Keratinocyte (primary cell): ENCODE measurements at places on chromosomes 16 and 17. TPM values are rescaled to one million over a fixed set of nuclear protein-coding genes. Genes with fewer than 3 reads are reported as not detected.

The NECAB2 gene
- polyA plus RNA-seq = 0.13 TPM in 1 of 3 replicates, not detected in the others

The LRRC37B gene
- 5.0 to 9.9 TPM (median 6.9 TPM) in 3 replicates for polyA plus RNA-seq

The NOG gene
- polyA plus RNA-seq = 0.32 to 2.9 TPM (median 0.68 TPM) in 3 replicates

The SLC2A4 gene
- 0.05 TPM in 1 of 3 replicates, not detected in the others for polyA plus RNA-seq

The CD300E gene
- not detected in 3 replicates for polyA plus RNA-seq

The ADAD2 gene
- not detected in 3 replicates for polyA plus RNA-seq

The ZACN gene
- not detected in 3 replicates for polyA plus RNA-seq

The NHLRC4 gene
- polyA plus RNA-seq = 0.09 to 0.22 TPM (median 0.10 TPM) in 3 replicates

DNA sequence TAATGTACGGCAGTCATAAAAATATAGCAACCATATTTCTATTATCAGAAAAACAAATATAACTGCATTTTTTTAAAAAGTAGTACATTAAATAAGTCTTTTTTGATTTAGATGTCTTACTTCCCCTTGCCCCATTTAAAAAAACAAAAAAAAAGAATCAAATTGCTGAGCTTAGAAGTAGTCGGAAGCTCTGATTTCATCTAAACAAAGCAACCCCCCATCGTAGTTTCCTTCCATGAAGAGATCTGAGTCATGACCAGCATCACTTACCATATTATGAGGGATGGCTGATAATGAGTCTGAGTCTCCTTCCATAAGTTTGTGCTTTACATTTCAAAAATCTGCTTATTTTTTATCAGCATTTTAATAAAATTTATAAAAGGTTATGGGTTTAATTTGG, 86.2 kb downstream of the ITFG1 start:
- no peak overlapping the region for H3K4me3 ChIP-seq
- H3K36me3 ChIP-seq = no peaks in the 10 kb centered on the region
- H3K4me1 ChIP-seq = no peaks in the 10 kb centered on the region
- H3K27ac ChIP-seq = no peak overlapping the region
- H3K27me3 ChIP-seq = no peaks in the 10 kb centered on the region

- no peak overlapping the region for H3K4me3 ChIP-seq
- no peak for DNase-seq
- no peaks in the 10 kb centered on the region for H3K4me1 ChIP-seq
- H3K36me3 ChIP-seq = no peaks in the 10 kb centered on the region
These were observed 77.5 kb upstream of the DYNLRB2 start for GRCh38 chr16:80463326-80463725.

DNA sequence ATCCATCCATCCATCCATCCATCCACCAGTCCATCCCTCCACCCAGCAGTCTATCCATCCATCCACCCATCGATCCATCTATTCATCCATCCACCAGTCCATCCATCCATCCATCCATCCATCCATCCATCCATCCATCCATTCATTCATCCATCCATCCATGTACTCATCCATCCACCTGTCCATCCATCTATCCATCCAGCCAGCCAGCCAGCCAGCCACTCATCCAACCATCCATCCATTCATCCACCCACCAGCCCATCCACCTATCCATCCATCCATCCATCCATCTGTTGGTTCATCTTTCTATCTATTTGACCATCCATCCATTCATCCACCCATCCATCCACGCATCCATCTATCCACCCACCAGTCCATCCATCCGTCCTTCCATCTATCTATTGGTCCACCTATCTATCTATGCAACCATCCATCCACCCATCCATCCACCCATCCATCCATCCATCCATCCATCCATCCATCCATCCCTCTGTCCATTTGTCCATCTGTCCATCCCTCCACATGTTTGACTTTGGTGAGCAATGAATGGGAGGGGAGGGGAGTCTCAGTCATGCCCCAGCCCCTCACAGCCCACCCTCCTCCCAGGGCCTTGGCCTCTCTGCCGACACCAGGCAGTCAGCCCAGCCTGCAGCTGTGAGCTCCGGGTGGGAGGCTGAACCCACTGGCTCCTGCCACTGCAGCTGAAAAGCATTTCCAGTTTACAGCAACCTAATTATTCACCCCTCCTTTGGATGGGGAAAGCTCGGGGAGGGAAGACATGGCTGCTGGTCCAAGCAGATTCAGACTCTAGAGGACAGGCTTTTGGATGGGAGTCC, 38.1 kb upstream of the SSTR5 start:
- H3K4me3 ChIP-seq = no peak overlapping the region
- no peak overlapping the region for H3K27ac ChIP-seq
- peaks cover 13% of the 10 kb centered on the region for H3K4me1 ChIP-seq
- no peak for DNase-seq

DNA sequence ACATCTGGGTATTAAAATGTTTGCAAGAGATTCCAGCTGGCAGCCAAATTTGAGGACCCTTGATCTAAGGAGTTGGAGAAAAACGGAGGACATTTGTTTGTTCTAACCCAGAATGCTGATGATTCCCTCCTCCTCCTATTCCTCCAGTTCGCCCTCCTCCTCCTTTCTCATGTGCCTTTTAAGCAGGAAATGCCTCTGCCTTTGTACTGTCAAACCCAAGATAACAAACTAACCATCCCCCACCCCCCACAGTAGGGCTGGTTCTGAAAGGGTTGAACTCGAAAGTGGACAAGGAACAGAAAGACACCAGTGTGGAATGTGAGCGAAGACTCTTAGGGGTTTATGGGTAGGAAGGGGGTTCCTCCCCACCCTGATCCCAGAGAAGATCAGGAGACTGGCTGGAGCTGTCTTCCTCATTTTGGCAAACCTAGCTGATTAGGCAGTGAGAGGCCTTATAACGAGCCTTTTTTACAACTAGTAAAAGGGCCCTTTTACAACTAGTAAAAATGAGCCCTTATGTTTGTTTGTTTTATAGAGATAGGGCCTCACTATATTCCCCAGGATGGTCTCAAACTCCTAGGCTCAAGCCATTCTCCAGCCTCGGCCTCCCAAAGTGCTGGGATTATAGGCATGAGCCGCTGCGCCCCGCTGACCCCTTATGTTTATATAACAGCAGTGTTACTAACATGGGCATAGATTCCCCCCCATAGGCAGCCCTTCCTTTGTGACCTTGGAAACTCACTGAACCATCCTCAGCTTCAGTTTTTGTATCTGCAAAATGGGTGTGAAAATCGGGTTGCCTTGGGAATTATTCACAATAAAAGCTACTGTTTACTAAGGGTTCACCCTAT, 975 bp downstream of the CHD9 start:
- no peaks in the 10 kb centered on the region for H3K27me3 ChIP-seq
- peak overlapping the region; percentile 86 for H3K27ac ChIP-seq
- peaks cover 34% of the 10 kb centered on the region for H3K4me1 ChIP-seq
- H3K4me3 ChIP-seq = peak overlapping the region; percentile 83
- DNase-seq = no peak

DNA sequence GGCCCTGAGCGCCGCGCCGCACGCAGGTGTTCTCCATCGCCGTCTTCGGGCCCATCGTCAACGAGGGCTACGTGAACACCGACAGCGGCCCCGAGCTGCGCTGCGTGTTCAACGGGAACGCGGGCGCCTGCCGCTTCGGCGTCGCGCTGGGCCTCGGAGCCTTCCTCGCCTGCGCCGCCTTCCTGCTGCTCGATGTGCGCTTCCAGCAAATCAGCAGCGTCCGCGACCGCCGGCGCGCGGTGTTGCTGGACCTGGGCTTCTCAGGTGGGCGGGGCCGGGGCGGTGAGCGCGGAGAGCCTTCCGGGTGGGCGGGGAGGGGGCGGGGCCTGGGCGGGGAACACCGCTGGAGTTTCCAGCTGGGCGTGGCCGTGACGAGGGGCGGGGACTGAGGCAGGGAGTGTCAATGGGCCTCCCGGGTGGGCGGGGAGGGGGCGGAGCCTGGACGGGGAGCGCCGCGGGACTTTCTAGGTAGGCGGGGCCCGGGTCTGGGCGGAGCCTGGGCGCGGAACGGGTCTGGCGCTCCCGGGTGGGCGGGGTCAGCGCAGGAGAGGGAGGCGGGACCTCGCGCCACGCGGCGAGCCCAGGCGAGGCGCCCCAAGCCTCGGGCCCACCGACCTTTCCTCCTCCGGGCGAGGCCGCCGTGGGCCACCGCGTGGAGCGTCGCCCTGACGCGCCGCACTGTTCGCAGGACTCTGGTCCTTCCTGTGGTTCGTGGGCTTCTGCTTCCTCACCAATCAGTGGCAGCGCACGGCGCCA, 2.4 kb downstream of the SYNGR3 start:
- no peak for DNase-seq
- peaks cover 4% of the 10 kb centered on the region for H3K36me3 ChIP-seq
- peaks cover 30% of the 10 kb centered on the region for H3K27me3 ChIP-seq

DNA sequence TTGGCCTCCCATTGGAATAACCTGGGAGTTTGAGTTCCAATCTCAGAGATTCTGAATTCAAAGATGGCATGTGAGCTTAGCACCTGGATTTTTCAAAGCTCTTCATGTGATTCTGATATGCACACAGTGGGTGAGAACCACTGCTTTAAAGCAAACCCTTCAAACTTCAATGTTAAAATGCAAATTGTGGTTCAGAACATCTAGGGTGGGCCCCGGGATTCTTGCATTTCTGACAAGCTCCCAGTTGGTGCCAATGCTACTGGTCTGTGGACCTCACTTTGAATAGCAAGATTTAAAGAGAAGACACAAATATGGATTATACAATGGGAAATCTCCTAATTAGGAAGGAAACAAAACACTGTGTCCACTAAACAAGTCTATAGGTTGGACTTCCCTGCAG, 43.8 kb upstream of the GPRC5B start:
- no peaks in the 10 kb centered on the region for H3K36me3 ChIP-seq
- no peak overlapping the region for H3K27ac ChIP-seq
- no peak overlapping the region for H3K4me3 ChIP-seq
- no peaks in the 10 kb centered on the region for H3K27me3 ChIP-seq
- H3K4me1 ChIP-seq = no peaks in the 10 kb centered on the region
- DNase-seq = no peak

DNA sequence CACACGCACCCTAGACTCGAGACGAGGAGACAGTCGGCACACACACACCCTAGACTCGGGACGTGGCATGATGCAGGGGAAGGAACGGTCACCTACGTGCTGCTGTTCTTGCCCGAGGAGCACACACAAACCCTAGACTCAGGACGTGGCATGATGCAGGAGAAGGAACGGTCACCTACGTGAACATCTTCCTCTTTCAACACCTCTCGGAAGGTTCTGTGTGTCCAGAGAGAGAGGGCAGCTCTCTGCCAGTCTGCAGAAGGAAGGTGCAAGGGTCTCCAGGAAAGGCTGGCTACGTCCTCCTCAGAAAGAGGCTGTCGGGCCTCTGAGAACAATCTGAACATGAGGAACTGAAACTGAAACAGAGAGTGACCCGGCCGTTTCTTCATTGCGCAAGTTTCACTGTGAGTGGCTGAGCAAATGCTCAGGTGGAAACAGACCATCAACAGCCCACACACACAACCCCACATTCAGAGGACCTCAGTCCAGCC, 43.4 kb downstream of the ZNF276 start:
- H3K27me3 ChIP-seq = no peaks in the 10 kb centered on the region
- H3K27ac ChIP-seq = no peak overlapping the region
- no peak for DNase-seq
- peaks cover 2% of the 10 kb centered on the region for H3K36me3 ChIP-seq
- H3K4me3 ChIP-seq = no peak overlapping the region

- no peak for DNase-seq
- H3K4me3 ChIP-seq = no peak overlapping the region
- H3K4me1 ChIP-seq = peaks cover 4% of the 10 kb centered on the region
- no peaks in the 10 kb centered on the region for H3K36me3 ChIP-seq
- H3K27ac ChIP-seq = no peak overlapping the region
These were observed 28.1 kb upstream of the LGALS9 start for GRCh38 chr17:27602721-27603420.

DNA sequence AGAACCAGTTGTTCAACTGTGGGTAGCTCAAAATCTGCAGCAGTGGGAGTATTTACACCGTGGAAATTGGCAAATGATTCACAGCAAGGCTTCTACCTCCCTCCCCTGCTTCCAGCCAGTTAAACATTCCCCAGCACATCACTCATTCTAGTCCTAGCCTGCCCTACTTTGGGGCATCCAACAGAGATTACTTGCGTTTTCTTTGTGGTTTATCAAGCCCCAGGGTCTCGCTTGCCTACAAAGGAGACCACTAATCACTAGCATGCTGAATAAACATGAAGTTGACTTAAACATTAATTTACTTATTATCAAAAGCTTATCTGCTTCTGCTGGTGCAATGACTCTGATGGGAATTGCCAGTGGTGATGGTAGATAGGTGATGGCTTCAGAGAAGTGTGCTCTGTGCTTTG, 94.5 kb downstream of the MARF1 start:
- DNase-seq = no peak
- no peak overlapping the region for H3K4me3 ChIP-seq
- H3K36me3 ChIP-seq = no peaks in the 10 kb centered on the region
- peaks cover 3% of the 10 kb centered on the region for H3K4me1 ChIP-seq
- no peaks in the 10 kb centered on the region for H3K27me3 ChIP-seq

DNA sequence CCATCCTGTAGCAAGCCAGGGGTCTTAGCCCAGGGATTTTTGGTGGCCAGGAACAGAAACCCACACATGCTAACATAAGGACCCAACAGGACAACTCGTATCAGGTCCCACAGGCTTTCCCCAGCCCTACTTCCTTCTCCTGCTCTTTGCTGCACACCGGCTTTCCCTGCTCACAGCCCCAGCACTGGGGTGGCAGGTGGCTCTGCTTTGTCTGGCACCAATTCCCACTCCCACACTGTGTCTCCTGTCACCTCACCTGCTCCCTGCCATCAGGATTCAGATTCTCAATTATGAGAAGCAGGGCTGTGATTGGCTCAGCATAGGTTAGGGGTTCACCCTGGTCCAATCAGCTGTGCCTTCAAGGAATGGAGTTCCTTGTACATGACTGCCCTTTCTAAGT, 94.1 kb downstream of the TMEM132E start:
- H3K27ac ChIP-seq = no peak overlapping the region
- no peaks in the 10 kb centered on the region for H3K4me1 ChIP-seq
- H3K4me3 ChIP-seq = no peak overlapping the region
- no peaks in the 10 kb centered on the region for H3K27me3 ChIP-seq
- no peak for DNase-seq

DNA sequence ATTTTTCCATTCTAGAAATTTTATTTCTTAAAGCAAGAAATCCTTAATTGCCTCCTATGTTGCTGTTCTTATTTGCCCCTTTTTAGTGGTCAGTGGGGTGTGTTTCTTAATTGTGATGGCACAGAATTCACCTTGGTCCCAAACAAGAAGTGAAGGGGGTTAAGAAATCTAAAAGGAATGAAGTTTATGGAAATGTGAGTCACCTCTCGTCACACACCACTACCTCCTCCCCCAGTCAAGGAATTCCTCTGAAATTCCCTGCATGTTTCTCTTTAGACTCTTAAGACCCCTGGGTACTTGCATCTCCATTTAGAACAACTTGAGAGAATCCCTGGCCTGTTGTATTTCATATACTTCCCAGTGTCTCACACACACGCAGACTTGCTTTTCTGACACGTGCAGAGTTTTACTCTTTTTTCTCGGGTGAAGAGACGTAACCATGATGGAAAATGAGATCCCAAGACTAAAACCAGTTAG, 247.4 kb downstream of the PRKCA start:
- no peak for DNase-seq
- no peak overlapping the region for H3K4me3 ChIP-seq
- no peak overlapping the region for H3K27ac ChIP-seq

- no peaks in the 10 kb centered on the region for H3K36me3 ChIP-seq
- H3K27me3 ChIP-seq = peaks cover 11% of the 10 kb centered on the region
- H3K4me1 ChIP-seq = no peaks in the 10 kb centered on the region
- DNase-seq = no peak
- H3K27ac ChIP-seq = no peak overlapping the region
- H3K4me3 ChIP-seq = no peak overlapping the region
These were observed 17.3 kb upstream of the WFDC1 start for GRCh38 chr16:84277244-84277823.
